GF-D8 (cell line): ENCODE measurements at places on chromosomes 1 and 21.

- DNase-seq, result peak; percentile 68
These were observed 2.6 kb upstream of the GLUL start for GRCh38 chr1:182394055-182394775.

- peak; percentile 9 for DNase-seq
These were observed 23.8 kb downstream of the TSEN15 start for GRCh38 chr1:184075055-184076029.

DNA sequence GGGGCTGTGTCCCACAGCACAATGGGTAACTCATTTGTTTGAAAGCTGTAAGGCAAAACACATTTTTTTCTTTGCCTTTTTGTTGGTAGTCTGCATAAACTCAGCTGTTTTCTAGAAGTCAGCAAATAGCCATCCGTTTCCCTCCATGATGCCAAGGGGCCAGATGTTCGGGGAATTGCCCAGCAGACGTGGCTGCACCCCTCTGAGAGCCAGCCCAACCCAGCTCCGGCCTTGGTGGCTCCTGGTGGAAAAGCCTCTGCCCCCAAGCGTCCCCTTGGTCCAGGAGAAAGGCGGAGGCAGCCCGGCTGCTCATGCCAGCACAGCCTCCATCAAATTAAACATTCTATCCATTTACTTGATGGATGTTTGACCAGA lies 58.4 kb upstream of the ADARB1 start:
- no peak for DNase-seq

DNA sequence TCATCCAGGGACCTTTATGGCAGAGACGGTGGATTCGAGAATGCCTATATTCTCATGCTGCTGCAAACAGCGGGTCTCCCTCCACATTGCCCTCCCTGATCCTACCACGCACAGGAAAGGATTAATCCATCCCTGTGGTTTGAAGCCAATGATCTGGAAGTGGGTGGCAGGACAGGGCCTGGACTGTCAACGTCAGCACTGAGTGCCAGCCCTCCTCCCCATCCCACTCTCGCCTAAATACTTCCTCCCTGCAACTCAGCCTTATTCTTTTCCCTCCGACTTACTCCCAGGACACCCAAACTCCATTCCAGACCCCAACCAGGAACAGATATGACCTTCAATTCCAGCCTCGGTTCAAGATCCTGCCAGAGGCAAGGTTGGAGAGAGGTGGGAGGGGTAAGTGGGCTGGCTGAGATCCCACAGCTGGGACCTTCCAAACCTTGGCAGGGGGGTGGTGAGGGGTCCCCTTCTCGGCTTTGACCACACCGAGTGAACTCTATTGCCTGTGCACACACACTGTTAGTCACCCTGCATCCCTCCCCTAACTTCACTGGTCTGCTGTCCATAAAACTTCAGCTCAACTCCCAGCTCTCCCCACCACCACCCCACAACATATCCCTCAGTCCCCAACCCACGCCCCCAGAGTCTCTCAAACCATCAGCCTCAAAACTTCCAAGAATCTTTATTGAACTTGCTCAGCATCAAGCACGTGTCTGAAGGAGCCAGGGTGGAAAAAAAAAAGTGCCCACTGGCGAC lies 2.4 kb upstream of the S100A5 start:
- no peak for DNase-seq

- DNase-seq, result no peak
These were observed 1.5 kb downstream of the RALGPS2 start for GRCh38 chr1:178726545-178726944.

GRCh38 chr1:217747156-217747769 lies 116.1 kb downstream of the SPATA17 start:
- DNase-seq, result no peak

GRCh38 chr1:19210772-19211549 lies 895 bp upstream of the UBR4 start:
- no peak for DNase-seq

GRCh38 chr1:112439592-112439991 lies 43.6 kb downstream of the CTTNBP2NL start:
- no peak for DNase-seq

DNA sequence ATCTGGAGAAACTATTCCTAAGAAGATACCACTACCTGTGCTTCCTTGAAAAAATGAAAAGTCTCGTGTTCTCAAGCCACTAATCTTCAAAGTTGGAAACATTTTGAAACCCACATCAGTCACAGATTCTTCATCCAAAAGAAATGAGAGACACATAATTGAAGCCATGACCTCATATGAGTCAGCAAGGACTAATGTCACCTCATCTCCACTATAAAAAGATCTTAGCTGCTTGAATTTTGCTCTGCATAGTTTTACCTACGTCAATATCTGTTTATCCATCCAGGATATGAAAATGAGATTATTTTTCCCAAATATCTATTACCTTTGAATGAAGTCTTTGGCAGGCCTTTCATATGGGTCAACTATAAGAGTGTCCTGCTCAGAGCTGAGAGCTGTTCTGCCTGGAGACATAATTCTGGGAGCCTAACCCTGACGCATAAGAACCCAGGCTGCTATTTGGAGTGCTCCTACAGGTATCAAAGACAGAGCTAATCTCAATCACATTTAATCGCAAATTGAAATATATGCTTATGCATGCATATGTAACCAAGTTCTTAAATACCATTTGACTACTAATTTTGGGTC lies 312.5 kb upstream of the PKN2 start:
- DNase-seq, result no peak

GRCh38 chr1:17342014-17342441 lies 30.0 kb upstream of the PADI6 start:
- DNase-seq, result no peak

- peak; percentile 14 for DNase-seq
These were observed 166.2 kb downstream of the CLIC6 start for GRCh38 chr21:34834852-34835501.

- no peak for DNase-seq
These were observed 297.2 kb downstream of the AJAP1 start for GRCh38 chr1:4951601-4952000.

- DNase-seq, result peak; percentile 31
These were observed 78.7 kb upstream of the VAV3 start for GRCh38 chr1:108043707-108044106.

GRCh38 chr1:76191561-76191960 lies 117.0 kb downstream of the ST6GALNAC3 start:
- no peak for DNase-seq

DNA sequence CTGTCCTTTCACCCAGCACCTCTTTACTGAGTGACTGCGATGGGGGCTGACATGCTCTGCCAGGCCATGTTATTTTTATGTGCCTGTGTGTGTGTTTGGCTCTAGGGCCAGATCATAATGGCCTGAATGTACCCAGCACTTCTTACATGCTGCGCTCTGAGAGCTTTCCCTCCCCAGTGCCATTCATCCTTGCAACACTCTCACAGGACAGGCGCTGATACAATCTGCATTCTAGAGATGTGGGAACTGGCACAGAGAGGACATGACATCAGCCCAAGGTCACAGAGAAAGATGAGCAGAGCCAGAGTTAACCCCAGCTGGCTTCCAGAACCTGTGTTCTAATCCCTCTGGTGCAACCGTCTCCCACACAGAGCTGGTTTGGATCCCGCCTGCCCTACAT lies 54.5 kb downstream of the ARHGEF10L start:
- DNase-seq, result no peak

DNA sequence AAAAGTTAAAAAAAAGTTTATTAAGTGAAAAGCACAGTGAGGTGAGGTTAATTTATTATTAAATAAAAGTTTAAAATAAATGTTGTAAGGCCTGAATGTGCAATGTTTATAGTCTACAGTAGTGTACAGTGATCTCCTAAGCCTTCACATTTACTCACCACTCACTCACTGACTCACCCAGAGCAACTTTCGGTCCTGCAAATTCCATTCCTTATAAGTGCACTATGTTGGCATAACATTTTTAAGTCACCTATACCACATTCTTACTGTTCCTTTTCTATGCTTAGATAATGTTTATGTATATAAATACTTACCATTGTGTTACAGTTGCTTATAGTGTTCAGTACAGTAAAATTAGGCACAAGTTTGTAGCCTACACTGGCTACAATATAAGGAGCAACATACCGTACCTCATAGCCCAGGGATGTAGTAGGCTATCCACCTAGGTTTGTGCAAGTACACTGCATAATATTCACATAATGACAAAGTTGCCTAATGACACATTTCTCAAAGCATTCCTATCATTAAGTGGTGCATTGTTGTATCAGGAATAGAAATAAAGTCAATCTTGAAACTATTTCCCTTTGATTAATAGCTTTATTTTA lies 426.5 kb upstream of the BRINP3 start:
- no peak for DNase-seq

GRCh38 chr1:200751717-200752116 lies 13.0 kb downstream of the CAMSAP2 start:
- DNase-seq, result no peak

GRCh38 chr1:11531943-11532342 lies 53.0 kb downstream of the DISP3 start:
- no peak for DNase-seq
